ENCODE measurements at places on chromosomes 1 and 21. TPM values are rescaled to one million over a fixed set of nuclear protein-coding genes. Genes with fewer than 3 reads are reported as not detected.

Gene FCRL2
- total RNA-seq: not detected

Gene RGS2
- total RNA-seq: 2.4 TPM

Gene DMBX1
- not detected for total RNA-seq

DNA sequence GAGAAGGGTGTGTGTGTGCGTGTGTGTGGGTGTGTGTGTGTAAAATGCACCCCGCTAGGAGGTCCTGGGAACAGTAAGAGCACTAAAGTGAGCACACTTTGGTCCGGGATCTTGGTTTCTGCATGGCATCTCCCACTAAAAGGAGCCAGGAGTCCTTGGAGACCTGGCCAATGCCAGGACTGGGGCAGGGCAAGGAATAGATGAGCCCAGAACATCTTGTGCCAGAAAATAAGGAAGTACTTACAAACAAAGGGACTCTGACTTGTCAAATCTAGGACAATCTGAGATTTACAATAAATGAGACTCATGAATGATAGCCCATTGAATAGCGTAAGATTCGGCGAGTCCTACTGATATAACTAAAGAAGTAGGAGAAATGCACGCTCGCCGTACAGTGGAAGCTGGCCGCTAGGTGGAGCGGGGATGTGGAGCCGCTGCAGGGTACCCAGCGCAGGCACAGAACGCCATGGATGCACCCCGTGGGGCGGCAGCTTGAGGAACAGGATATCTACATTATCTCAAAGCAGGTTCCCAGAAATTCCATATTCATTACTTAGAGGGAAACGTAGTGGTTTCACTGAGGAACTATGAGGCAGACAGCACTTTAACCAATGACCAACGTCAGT is 7.1 kb downstream of the SLC37A1 start:
- DNase-seq: no peak

GRCh38 chr1:196380316-196380715 is 227.9 kb downstream of the KCNT2 start:
- no peak for DNase-seq

GRCh38 chr1:53292690-53293089 is 35.2 kb downstream of the LRP8 start:
- no peak for DNase-seq

DNA sequence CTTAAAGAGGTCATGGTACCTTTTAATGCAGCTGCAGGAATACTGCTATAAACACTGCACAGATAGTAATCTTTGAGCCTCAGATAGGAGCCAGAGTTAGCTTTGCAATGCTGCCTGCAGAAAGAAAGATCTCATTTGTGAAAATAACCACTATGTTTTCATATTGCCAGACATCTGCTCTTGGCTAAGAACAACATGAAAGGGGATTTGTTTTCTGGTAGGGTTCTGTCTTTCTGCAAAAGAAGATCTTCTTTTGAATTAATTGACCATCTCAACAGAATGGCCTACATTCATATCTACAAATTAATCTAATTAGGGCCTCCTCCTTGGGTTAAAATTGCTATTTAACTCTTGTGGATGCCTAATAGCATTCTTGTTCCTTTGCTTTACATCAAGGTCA is 177.6 kb upstream of the DPYD start:
- no peak for DNase-seq

Gene NCAM2
- total RNA-seq: 2.3 TPM

- peak; percentile 91 for DNase-seq
Observed at GRCh38 chr21:28089599-28090441, 902.9 kb downstream of the LTN1 start.

GRCh38 chr1:234611847-234612351 is 1.9 kb upstream of the IRF2BP2 start:
- no peak for DNase-seq

Gene PTPRC
- not detected for total RNA-seq

DNA sequence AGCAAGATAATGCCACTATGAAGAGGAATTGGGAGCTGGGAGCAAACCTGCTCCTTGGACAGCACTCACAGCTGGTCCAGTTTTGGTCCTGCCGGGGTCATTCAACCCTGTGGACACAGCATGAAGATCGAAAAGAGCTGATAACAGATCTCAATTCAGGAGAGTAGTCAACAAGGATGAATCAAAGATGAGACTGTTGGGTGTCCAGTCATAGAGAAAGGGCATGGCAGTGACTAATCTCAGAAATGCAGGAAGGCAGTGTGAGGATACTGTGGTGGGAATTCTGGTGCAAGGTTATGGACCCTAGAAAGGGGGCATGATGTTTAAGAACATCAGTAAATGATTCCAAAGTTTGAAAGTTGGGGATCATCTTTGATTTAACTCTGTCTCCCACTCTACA is 261.4 kb upstream of the ZP4 start:
- DNase-seq: no peak

Gene WDR4
- total RNA-seq: 34.3 TPM

Gene GRIK3
- not detected for total RNA-seq

DNA sequence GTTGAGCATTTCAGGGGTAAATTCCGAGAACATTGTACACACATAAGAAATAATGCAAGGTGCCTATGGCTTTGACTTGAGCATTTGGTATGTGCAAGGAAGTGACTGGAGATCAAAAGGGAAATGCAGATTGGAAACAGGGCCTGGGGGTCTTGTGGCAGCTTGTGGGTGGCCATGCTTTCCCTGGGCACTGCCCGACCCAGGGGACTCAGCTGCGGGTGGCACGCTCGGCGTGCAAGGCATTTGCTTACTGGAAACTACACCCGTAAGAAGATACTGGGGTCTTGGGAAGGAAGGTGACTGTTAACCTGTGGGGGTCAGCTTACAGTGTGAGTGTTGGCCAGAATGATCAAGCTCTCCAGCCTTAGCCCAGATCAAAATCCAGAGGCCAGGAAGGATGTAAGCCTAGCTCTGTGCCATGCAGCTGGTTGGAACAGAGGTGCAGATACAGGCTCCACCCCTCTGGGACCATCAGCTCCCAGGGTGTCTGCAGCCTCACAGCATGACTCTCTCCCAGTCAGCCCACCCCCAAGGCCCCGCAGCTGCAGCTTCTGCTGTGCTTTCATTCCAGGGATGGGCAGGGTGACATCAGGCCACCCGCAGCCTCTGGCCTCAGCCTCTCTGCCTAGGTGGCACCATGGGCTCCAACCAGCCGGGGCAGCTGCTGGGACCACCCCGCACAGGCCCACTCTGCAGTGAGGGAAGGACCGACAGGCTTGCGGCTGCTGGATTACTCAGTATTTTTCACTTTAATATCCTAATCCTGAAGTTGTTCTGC is 55.1 kb downstream of the KIF26B start:
- DNase-seq: no peak

DNA sequence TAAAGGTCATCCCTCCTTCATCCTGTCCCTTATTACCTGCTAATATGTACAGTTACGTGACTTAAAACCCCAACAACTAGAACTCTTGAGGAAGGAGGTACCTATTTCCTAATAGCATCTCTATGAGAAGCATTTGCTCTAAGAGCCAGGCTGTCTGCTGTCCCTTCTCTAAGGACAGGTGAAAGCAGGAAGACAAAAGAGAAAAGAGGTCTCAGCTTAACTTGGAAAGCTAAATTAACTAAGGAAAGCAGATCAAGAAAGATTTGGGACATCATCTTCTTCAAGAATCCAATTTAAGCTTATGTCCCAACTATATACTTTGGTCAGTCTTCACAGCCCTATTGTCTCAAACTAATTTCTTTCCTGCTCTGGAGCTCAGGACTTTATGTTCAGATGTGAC is 2.9 kb downstream of the EGLN1 start:
- DNase-seq: no peak

DNA sequence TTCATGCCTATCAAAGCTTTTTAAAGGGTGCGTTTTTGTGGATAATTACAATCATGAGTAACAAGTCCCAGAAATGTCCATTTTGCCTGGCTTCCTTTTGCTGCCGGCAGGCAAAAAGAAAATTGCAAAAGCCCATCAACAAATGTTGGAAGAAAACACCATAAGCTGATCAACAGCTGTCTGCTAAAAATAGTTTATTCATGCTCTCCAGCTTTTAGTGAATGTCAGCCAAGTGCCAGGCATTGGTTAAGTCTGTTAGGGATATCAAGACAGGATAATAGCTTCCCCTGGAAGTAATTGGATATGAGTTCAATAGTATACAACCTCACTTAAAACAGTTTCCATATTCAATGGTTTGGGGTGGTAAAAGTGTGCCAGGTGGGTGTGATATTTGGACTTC is 13.6 kb upstream of the AGMAT start:
- no peak for DNase-seq

DNA sequence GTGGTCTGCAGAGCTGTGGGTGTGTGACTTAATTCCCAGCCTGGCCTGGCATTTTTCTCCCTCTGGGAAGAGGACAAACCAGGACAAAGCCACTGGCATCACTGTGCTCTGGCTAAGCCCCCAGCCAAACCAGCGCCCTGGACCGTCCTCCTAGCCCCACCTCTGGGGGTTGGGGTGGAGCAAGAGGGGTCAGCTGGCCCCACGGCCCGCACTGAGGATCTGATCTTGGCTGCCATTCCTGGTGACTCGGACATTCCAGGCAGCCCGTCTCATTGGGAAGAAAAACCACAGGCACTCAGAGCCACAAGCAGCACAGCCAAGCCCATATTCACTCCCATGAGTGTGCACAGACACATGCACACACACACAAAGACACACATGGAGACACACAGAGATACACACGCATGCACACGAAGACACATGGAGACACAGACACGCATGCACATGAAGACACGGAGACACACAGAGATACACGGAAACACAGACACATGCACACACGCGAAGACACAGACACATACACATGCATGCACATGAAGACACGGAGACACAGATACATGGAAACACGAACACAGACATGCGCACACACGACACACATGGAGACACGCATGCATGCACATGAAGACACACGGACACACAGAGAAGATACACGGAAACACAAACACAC is 2.3 kb upstream of the MXRA8 start:
- DNase-seq: peak; percentile 80

DNA sequence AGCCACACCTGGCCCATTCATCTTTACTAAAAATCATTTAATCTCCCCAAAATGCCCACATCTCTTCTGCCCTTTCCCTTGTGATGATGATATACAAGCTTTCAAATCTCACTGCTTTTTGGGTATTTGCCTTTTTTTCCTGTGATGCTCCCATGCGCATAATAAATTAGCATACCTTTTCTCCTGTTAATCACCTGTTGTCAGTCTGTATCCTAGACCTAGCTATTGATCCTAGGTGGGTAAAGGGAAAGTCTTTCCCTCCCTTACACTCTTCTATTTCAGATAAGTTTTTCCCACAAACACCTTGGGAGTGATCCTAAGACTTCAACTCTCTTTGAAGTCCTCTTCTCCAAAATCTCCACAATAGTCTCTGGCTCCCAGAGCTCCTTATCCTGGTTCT is 12.0 kb upstream of the SLC35A3 start:
- DNase-seq: no peak

Gene OR2L2
- not detected for total RNA-seq

GRCh38 chr21:37155186-37155585 is 82.1 kb downstream of the TTC3 start:
- DNase-seq: no peak

Gene KRTAP21-2
- not detected for total RNA-seq
